ENCODE measurements at places on chromosomes 13 and 19.

GRCh38 chr13:69683921-69684686 is 423.5 kb upstream of the ATXN8OS start:
- no peak for DNase-seq

- DNase-seq, result no peak
Measured at GRCh38 chr19:38869160-38869835, 8.8 kb downstream of the RINL start.

DNA sequence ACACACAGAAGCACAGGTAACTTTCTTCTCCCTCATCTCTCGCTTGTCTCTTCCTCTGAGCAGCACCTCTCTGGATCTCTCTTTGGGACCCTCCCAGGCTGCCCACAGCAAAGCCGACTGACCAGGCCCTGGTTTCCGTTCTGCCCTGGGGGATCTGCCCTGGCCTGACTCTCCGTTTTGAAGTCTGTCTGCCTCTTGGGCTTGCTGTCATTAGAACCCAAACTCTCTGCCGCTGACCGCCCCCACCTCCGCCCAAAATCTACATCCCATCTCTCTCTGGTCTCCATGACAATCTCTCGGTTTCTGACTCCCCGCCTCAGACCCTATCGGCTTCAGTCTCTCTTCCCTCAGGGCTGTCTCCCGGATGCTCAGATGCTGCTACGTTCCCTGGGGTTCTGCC is 6.9 kb downstream of the KCNC3 start:
- no peak for DNase-seq

- DNase-seq, result no peak
Measured at GRCh38 chr13:23629566-23630272, 59.5 kb downstream of the TNFRSF19 start.

- no peak for DNase-seq
Measured at GRCh38 chr13:30763786-30764413, 28.6 kb downstream of the ALOX5AP start.

DNA sequence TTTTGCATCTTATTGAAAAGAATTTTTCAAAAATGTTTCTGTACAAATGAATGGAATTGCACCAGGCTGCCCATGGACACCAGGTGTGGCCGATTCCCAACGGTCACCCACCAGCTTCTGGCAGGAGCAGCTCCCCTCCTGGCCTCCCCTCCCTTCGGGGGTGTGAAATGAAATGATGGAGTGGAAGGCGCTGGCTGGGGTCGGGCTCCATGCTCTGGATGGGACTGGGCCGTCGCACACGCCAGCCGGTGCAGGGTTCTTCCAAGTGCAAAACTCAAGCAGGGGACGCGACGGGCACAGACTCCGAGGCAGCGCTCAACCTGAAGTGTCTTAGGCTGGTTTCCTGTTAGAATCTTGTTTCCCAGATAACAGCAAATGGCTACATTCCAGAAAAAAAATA is 21.9 kb downstream of the C19orf44 start:
- DNase-seq, result no peak

GRCh38 chr19:49427339-49427738 is 2.2 kb downstream of the GFY start:
- no peak for DNase-seq

DNA sequence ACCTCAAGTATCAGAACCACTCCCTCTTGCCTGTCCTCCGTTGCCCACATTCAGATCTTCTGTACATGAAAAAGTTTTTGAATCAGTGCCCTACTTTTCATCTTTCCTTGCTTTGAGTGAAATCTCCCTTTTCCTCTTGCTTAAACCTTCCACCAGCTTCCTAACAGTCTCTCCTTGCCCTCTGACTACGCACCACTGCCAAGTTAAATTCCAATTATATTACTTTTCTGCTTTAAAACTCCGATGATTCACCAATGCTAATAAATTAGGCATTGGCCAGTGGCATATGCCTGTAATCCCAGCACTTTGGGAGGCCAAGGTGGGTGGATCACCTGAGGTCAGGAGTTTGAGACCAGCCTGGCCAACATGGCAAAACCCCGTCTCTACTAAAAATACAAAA is 30.7 kb upstream of the RFXAP start:
- no peak for DNase-seq

GRCh38 chr13:90302107-90302506 is 1045.4 kb upstream of the MIR17HG start:
- no peak for DNase-seq

DNA sequence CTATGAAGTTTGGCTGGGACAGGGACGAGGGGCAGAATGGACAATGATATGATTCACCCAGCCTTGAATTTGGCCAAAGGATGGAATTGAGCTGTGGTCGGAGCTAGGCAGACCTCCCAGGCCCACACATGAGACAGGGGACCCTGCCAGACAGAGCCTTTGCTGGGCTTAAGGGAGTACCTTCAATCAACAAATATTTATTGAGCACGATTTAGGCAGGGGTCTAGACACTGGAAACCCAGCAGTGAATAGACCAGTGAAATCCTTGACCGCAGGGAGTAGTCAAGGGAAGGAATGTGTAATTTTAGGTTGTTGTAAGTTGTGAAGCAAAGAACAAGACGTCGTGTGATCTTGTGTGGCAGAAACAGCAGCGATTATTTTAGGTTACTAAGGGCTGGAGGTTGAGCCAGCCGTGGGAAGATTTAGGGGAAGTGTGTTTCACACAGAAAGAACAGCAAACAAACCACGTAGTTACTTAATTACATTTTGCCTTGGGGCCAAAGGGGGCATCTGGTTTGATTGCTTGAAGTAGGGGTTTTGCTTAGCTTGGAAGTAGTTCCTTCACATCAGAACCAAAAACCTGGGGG is 16.9 kb upstream of the AP1M2 start:
- DNase-seq, result peak; percentile 20

- DNase-seq, result peak; percentile 41
Measured at GRCh38 chr19:39398297-39398864, 7.2 kb downstream of the MED29 start.

GRCh38 chr13:99980824-99981734 is 505 bp upstream of the ZIC2 start:
- no peak for DNase-seq

- DNase-seq, result no peak
Measured at GRCh38 chr13:40539576-40540327, 126.7 kb downstream of the FOXO1 start.

- no peak for DNase-seq
Measured at GRCh38 chr13:98280176-98280510, 103.1 kb upstream of the RNF113B start.
